ENCODE measurements at places on chromosomes 7 and 10. TPM values are rescaled to one million over a fixed set of nuclear protein-coding genes. Genes with fewer than 3 reads are reported as not detected.

Gene CFAP69
- polyA plus RNA-seq: 2.1 TPM

Gene CACNB2
- 1.2 TPM for polyA plus RNA-seq

Gene ZFYVE27
- 42.2 TPM for polyA plus RNA-seq

Gene SEMA3D
- 0.60 TPM for polyA plus RNA-seq

Gene TMEM273
- 15.6 TPM for polyA plus RNA-seq

Gene MACC1
- polyA plus RNA-seq: 1.4 TPM

Gene ELN
- polyA plus RNA-seq: 6.6 TPM

Gene TMEM176B
- polyA plus RNA-seq: 151 TPM

- no peak for DNase-seq
- no peak overlapping the region for H3K27ac ChIP-seq
- H3K27me3 ChIP-seq: no peaks in the 10 kb centered on the region
Observed at GRCh38 chr10:35056686-35057085, 33.5 kb downstream of the CUL2 start.

GRCh38 chr7:92968502-92968901, 132.1 kb upstream of the CDK6 start:
- H3K36me3 ChIP-seq: no peaks in the 10 kb centered on the region
- H3K27ac ChIP-seq: no peak overlapping the region
- no peaks in the 10 kb centered on the region for H3K27me3 ChIP-seq
- no peak for DNase-seq
- no peak overlapping the region for H3K4me3 ChIP-seq

- H3K36me3 ChIP-seq: no peaks in the 10 kb centered on the region
- no peak for DNase-seq
- no peak overlapping the region for H3K27ac ChIP-seq
- H3K4me3 ChIP-seq: no peak overlapping the region
- no peaks in the 10 kb centered on the region for H3K27me3 ChIP-seq
- H3K4me1 ChIP-seq: no peaks in the 10 kb centered on the region
Observed at GRCh38 chr7:91326516-91327199, 62.4 kb downstream of the FZD1 start.

DNA sequence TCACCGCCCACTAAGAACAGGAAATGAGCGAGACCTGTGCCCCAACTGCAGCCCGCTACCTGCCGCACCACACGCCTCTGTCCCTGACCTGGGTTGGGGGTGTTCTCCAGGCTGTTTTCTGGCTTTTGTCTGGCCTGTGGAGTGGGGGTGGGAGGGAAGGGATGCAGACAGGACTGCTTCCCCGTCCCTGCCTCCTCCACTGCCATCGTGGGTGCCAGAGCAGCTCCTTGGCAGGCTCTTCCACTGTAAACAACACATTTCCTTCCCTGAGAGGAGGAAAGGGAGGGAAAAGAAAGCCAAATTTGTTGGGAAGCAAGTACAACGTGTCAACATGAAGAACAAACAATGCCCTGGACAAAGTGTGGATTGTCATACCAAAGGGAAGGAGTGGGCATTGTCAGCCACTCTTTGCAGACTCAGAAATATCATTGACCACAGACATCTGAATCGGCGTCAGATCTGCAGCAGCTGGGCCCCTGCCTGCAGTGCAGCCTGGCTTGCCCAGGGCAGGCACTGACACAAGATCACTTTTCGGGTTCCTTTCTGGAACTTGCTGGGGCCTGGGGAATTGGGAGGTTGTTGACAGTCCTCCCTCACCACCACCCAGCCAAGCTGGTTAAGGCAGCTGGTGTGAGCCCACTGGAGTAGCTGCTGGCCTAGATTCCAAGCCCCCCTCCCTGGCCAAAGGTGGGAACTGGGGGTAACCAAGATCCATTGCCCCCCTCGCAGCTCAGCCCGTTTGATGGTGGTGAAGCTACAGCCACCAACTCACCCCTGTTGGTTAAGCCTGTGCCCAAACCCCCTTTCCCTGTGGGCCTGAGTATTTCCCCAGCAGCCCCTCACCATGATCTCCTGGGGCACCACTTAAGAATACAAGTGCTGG, 22.6 kb upstream of the TRIM8 start:
- H3K27ac ChIP-seq: peak overlapping the region; percentile 75
- DNase-seq: peak; percentile 59
- no peaks in the 10 kb centered on the region for H3K27me3 ChIP-seq
- H3K36me3 ChIP-seq: peaks cover 8% of the 10 kb centered on the region

DNA sequence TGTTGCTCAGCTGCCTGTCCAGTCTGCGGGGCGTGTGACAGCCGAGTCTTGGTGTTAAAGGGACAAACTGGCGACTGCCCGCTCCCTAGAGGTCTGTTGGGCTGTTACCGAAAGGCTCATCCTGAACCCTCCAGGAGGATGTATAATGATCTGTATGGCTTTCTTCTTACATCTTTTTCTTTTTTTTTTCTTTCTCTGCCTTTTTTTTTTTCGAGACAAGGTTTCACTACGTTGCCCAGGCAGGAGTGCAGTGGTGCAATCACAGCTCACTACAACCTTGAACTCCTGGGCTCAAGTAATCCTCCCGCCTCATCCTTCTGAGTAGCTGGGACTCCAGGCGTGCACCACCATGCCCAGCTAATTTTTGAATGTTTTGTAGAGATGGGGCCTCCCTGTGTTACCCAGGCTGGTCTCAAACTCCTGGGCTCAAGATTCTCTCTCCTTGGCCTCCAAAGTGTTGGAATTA, 857 bp downstream of the INTS15 start:
- peak overlapping the region; percentile 87 for H3K27ac ChIP-seq
- H3K27me3 ChIP-seq: no peaks in the 10 kb centered on the region
- peaks cover 18% of the 10 kb centered on the region for H3K4me1 ChIP-seq
- DNase-seq: peak; percentile 68
- peaks cover 76% of the 10 kb centered on the region for H3K36me3 ChIP-seq
- peak overlapping the region; percentile 72 for H3K4me3 ChIP-seq

DNA sequence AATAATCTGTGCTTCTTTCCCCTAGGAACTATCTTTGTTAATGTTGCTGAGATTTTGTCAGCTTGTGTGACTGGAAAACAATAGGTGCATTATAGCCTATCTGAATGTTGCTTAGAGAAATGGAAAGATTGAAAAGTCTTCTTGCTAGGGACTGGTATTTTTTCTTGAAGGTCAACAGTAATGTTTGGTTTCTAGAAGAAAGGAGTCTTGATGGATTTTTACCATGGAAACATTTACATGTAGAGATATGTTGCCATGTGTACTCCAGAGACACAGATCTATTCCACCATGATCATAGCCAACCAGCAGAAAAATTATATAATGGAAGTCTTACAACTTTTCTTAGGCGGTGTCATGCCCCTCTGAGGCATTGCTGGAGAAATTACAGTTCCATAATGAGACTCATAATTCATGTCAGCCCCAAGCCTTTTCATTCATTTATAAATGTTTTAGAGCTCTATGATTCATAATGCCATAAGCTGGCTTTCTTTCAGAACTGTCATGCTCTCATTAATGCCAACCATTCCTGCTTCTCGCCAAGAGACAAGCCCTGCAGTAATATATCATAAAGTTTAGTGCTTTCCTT, 175.1 kb upstream of the PTPRZ1 start:
- no peak for DNase-seq
- H3K4me3 ChIP-seq: no peak overlapping the region
- H3K27me3 ChIP-seq: no peaks in the 10 kb centered on the region
- no peaks in the 10 kb centered on the region for H3K36me3 ChIP-seq
- H3K4me1 ChIP-seq: no peaks in the 10 kb centered on the region

DNA sequence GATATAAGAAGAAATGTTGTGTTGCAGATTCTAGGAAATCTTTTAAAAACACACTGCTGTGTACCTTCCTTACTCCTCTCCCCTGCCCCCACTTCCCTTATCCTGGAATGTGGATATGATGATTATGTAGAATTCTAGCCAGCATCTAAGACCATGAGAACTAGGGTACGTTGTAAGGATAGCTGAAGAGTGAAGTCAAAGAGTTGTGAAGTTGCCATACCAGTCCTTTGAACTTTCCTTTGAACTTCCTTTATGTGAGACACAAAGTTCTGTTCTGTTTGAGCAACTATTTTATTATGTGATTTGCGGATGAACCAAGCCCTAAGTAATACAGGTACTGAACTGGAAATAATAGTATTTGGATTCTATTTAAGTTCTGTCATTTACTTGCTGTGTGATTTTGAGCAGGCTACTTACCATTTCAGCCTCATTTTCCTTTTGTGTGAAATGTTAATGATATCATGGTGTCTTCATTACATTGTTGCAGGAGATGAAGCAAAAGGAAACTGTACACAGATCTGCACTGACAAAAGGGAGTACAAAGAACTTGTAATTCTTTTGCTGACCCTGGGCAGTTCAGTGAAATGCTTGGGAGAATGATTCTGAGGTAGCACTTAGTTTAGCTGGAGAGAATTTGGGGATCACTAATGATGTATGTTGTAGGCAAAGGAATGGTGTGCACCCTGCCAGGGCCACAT, 31.4 kb downstream of the RPA3 start:
- no peak for DNase-seq
- no peak overlapping the region for H3K27ac ChIP-seq
- H3K4me3 ChIP-seq: no peak overlapping the region
- no peaks in the 10 kb centered on the region for H3K27me3 ChIP-seq

DNA sequence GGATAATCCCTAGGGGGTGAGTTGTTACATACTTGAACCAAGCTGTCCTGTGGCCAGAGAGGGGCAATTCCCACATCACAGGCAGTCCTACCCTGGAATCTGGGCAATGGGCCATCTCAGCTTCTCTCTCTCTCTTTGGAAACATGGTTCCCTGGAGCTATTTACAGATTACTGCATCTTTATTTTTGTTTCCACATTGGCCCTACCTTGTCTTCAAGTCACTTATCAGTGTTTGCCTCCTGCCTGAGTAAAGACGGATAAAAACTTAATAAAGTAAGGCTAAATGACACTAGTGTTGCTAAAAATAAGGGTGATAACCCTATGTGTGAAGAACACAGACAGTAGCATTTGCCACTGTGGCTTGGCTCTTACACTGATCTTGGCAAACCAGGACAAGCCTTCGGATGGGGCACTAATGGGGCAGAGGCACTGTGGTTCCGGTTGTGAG, 228.2 kb downstream of the GFRA1 start:
- no peak for DNase-seq
- H3K4me3 ChIP-seq: no peak overlapping the region
- H3K36me3 ChIP-seq: no peaks in the 10 kb centered on the region
- no peak overlapping the region for H3K27ac ChIP-seq

- no peaks in the 10 kb centered on the region for H3K36me3 ChIP-seq
- no peak overlapping the region for H3K27ac ChIP-seq
- no peak overlapping the region for H3K4me3 ChIP-seq
- H3K27me3 ChIP-seq: no peaks in the 10 kb centered on the region
- no peak for DNase-seq
Observed at GRCh38 chr7:118648002-118648401, 423.5 kb downstream of the ANKRD7 start.

DNA sequence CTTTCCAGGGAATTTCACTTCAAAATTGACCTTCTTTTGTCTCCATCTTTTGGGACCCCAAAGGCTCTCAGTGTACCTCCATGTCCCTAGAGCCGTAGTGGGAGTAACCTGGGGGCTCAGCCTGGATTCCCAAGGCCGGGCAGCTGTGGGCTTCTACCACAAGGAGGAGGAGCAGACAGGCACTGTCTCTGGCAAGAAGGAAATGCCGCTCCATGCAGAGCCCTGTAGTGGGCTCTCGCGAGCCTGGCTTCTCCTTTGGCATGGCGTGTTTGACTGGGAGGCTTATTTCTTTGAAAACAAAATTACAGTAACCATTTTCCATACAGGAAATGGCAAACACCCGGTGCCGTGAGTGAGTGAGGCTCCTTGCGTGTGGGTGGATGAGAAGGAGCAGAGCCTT, 76.8 kb upstream of the FAM180A start:
- no peaks in the 10 kb centered on the region for H3K36me3 ChIP-seq
- H3K27ac ChIP-seq: no peak overlapping the region
- H3K27me3 ChIP-seq: no peaks in the 10 kb centered on the region
- H3K4me1 ChIP-seq: no peaks in the 10 kb centered on the region
- no peak for DNase-seq

DNA sequence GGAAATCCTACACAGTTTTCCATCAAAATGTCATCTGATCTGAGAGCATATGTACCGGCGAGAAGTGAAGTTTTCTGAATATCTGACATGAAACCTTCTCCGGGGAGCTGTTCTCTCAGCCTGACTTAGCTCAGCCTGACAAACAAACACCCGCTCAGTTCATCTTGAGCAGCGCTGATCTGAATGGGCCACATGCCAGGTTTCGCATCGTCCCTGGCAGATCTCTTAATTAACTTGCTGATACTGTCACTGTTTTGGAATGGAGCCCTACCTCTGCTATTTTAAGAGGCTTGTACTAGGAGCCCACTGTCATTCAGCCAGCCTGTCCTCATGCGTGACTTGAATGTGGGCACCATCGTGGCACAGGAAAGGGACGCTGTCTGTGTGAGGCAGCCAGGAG, 109.2 kb downstream of the STRA8 start:
- no peak overlapping the region for H3K27ac ChIP-seq
- H3K27me3 ChIP-seq: no peaks in the 10 kb centered on the region
- H3K36me3 ChIP-seq: no peaks in the 10 kb centered on the region

GRCh38 chr7:91880016-91880412, 488 bp downstream of the MTERF1 start:
- H3K4me3 ChIP-seq: peak overlapping the region; percentile 77
- H3K27ac ChIP-seq: peak overlapping the region; percentile 62
- H3K36me3 ChIP-seq: no peaks in the 10 kb centered on the region
- DNase-seq: no peak

Measured in sigmoid colon (tissue), 7 donors.